ENCODE measurements at places on chromosomes 16 and 17. TPM values are rescaled to one million over a fixed set of nuclear protein-coding genes. Genes with fewer than 3 reads are reported as not detected.

DNA sequence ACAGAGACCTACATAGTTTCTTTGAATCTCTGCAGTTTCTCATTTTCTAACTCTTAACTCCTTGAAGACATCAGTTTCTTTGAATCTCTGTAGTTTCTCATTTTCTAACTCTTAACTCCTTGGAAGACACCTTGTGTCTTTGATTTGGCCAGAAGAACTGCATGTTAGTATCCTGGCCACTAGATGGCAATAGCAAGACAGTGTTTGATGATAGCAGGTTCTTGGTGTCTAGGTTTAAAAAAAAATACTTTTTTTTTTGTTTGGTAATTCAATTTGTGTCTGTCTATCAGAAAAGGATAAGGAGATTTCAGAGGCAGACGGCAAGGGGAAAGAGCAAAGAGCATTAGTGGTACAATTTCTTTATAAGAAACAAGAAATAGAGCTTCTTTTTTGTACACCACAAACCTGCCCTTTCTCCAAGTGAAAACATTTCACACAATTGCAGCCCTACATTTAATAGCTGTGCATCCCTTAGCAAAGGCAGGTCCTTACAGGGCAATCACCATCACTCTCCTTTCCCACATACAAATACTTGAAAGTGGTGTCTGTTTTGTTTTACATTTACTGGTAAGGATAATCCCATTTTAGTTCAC, 1324.9 kb upstream of the CDH8 start:
- DNase-seq: peak; percentile 70

DNA sequence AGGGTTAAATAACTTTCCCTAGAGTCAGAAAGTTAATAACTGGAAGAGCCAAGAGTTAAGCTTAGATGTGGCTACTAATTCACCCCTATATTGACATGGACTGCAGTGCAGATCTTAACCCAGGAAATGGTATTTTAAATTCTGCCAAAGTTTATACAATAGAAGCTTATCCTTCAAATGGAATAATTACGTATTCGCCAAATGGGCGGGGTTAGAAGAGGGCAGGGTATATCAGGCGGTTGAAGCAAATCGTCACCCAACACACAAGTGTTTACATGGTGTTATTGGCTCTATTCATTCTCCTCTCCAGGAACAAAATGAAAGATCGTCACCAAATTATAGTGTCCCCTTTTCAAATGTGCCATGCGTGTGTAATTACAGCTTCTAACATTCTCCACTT, 182.7 kb downstream of the PRKCB start:
- no peak for DNase-seq

GRCh38 chr17:15392326-15392741, 50.9 kb upstream of the TEKT3 start:
- peak; percentile 61 for DNase-seq

DNA sequence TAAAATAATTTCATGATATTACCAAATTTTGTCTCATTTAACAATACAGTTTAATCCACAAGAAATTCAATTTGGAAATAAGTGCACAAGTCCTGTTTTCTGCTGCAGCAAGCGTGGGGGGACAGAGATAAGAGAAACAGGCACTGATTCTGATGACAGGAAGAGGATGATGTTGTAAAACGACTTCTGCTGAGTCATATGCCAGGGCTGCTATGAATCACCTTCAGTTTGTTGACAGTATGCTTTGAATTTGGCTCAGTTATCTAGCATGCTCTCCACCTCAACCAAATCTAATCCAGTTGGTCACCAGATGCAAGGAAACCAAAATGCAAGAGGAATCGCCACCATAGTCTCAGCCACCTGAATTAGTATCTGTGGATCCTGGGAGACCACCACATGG, 244.1 kb upstream of the MON1B start:
- peak; percentile 65 for DNase-seq

- DNase-seq: no peak
These were observed 39.5 kb downstream of the USP7 start for GRCh38 chr16:8924214-8924613.

- peak; percentile 14 for DNase-seq
These were observed 30.9 kb downstream of the PRPSAP2 start for GRCh38 chr17:18888766-18889290.

DNA sequence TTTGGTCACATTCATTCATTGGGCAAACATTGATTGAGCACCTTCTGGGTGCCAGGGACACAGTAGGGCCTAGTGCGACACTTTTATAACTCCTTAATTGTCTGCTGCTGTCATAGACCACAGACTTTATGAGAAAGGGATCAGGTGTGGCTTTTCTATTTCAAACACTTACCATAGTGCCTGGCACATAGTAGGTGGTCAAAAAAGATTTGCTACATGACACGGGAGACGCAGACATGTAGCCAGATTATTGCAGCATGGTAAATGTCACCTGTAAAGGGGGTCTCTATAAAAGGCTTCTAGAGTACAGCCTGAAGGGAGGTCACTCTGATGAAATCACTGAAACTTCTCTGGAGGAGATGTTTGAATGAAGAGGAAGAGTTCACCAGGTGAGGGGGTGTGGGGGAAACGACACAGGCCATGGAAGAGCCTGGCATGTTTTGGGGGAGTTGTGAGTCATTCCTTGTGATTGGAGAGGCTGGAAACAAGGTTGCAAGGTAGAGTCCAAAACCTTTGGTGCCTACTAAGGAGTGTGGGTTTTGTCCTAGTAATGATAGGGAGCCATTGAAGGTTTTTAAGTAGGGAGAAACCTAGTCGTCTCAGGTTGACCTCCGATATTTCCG, 1.6 kb downstream of the RSAD1 start:
- no peak for DNase-seq

DNA sequence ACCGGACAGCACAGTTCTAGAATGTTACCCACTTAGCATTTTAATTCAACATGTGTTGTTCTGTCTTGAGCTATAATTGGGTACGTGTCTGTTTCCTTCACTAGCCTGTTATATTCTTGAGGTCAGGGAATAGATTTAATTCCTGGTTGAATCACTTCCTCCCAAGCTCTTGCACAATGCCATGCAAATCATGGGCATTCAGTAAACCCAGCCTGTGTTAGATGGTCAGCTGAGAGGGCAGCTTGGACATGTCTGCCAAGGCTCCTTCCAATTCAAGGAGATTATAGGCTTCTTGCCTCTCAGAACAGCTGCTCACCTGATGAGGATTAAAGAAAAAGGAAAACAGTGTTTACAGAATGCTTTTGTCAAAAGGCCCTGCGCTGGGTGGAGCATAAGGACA, 12.6 kb downstream of the C1QTNF1 start:
- DNase-seq: peak; percentile 40

- DNase-seq: no peak
These were observed 19.0 kb upstream of the LRRC37A3 start for GRCh38 chr17:64938290-64938689.

GRCh38 chr16:50699326-50700159, 6.1 kb downstream of the NOD2 start:
- no peak for DNase-seq

DNA sequence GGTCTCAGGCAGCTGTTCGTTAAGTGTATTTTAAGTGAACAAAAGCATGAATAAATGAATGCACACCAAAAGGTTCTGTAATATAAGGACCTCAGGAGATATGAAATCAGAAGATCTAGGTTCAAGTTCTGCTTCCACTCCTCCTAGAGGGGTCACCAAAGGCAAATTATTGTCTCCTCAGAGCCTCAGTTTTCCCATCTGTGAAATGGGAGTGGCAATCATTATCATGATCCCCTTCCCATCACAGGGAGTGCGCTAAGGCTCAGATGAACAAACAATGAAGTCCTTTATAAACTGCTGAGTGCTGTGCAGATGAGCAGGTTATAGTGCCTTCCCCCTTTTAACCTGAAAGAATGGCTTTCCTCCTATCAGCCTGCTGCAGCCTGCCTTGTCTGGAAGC, 248.3 kb upstream of the C16orf82 start:
- DNase-seq: no peak

DNA sequence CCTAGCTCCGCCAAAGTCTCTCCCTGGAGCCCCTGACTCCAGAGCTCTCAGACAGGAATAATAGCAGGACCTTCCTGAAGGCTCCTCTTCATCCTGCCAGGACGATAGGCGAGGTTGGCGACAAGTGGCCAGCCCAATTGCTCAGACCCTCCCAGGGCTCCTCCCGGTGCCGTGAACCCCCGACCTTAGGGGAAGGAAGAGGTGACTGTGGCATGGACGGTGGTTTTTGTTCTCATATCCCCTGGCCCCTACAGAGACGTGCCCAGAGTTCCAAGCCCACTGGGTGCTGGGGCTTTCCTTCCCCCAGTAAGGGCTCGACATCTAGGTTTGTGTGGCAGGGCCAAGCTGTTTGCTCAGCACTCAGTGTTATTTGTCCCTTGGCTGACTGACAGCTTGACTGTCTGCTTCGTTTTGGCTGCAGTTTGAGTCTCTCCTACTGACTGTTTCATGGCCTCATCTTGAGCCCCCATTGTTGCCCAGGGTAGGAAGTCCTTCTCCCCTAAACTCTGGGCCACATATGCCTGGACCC, 4.6 kb upstream of the ADCY7 start:
- DNase-seq: no peak

The PALB2 gene
- 6.3 TPM for total RNA-seq

The VPS35L gene
- 37.6 TPM for total RNA-seq

The NPB gene
- total RNA-seq: 1.4 TPM

The CBLN1 gene
- not detected for total RNA-seq

The NLRC3 gene
- 9.1 TPM for total RNA-seq

The KCNG4 gene
- total RNA-seq: 0.72 TPM

The ACSM2B gene
- 4.6 TPM for total RNA-seq

The PYY gene
- not detected for total RNA-seq

Measured in umbilical cord (tissue), 2 donors.